ENCODE measurements at places on chromosomes 6 and 20. TPM values are rescaled to one million over a fixed set of nuclear protein-coding genes. Genes with fewer than 3 reads are reported as not detected.

The KIF6 gene
- total RNA-seq, result 0.29 TPM

The SNPH gene
- 4.8 TPM for total RNA-seq

The SLA2 gene
- 66.8 TPM for total RNA-seq

The C2 gene
- total RNA-seq, result 5.2 TPM

The ECT2L gene
- total RNA-seq, result not detected

The PEX3 gene
- total RNA-seq, result 8.3 TPM

The TP53TG5 gene
- 0.16 TPM for total RNA-seq

The GPX5 gene
- not detected for total RNA-seq

The OR12D3 gene
- not detected for total RNA-seq

The RNF217 gene
- 2.0 TPM for total RNA-seq

The CCN6 gene
- total RNA-seq, result not detected

The PARD6B gene
- 5.6 TPM for total RNA-seq

The PNPLA1 gene
- total RNA-seq, result not detected

The PRICKLE4 gene
- total RNA-seq, result 0.60 TPM

The NKX2-4 gene
- not detected for total RNA-seq

The CDKN1A gene
- 146 TPM for total RNA-seq

Measured in activated naive CD4-positive, alpha-beta T cell treated with anti-CD3 and anti-CD28 coated beads, Interleukin-2, amount 50 U/mL, for 72 hours (primary cell).